ENCODE measurements at places on chromosomes 5 and 9.
A peak's percentile ranks its signal among the peaks of the same experiment; 100 is the strongest.

- DNase-seq: no peak
These were observed 53.7 kb upstream of the DPYSL3 start for GRCh38 chr5:147563466-147564123.

DNA sequence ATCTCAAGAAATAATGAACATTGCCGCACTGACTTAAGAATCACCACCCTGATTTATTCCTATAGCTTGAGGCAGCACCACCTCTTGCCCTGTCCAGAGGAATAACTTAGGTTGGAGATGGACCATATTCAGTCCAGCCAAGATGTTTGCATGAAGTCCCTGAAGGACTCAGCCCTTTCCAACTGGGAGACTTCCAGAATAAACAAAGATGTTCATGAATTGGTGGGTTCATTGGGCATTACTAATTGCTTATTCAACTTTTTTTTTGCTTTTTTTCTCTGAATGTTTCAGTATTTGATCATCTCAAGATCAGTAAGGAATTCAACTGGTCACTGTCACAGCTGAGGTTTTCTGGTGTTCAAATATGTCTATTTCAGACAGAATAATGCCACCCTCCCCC is 470.6 kb downstream of the CCDC171 start:
- DNase-seq: no peak

- DNase-seq: no peak
These were observed 46.6 kb downstream of the BNC2 start for GRCh38 chr9:16823906-16824305.

DNA sequence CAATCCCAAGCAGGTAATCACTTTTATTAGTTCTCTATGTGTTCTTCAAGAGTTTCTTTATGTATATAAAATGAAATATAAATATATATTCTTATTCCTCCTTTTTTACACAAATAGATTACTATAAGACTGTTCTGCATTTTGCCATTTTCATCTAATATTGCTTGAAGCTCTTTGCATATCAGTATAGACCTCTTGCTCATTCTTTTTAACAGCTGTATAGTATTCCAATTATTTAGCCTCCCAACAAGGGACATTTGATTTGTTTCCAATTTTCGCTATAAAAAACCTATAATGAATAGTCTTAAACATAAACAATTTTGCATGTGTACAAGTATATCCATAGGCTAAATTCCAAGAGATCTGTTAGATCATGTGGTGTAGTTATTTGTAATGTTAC is 25.2 kb downstream of the CETN3 start:
- no peak for DNase-seq

- DNase-seq: no peak
These were observed 59.7 kb upstream of the GARNL3 start for GRCh38 chr9:127204771-127205470.

- no peak for DNase-seq
These were observed 45.5 kb upstream of the HSPA9 start for GRCh38 chr5:138620663-138621224.

DNA sequence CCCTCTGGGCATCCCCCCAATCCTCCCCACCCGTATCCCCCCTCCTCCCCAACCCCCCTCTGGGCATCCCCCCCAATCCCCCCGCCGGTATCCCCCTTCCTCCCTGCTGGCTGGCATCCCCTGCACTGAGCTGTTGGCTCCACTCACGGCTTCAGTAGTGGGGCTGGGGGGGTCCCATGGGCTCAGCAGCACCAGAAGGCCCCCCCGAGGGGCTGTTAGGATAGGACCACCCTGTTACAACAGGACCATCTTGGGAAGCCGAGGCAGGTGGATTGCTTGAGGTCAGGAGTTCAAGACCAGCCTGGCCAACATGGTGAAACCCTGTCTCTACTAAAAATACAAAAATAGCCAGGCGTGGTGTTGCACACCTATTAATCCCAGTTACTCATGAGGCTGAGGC is 42.4 kb downstream of the EXD3 start:
- DNase-seq: no peak

GRCh38 chr9:125329978-125330377 is 68.4 kb downstream of the GAPVD1 start:
- no peak for DNase-seq

GRCh38 chr5:91211997-91212713 is 171.0 kb downstream of the ARRDC3 start:
- no peak for DNase-seq

DNA sequence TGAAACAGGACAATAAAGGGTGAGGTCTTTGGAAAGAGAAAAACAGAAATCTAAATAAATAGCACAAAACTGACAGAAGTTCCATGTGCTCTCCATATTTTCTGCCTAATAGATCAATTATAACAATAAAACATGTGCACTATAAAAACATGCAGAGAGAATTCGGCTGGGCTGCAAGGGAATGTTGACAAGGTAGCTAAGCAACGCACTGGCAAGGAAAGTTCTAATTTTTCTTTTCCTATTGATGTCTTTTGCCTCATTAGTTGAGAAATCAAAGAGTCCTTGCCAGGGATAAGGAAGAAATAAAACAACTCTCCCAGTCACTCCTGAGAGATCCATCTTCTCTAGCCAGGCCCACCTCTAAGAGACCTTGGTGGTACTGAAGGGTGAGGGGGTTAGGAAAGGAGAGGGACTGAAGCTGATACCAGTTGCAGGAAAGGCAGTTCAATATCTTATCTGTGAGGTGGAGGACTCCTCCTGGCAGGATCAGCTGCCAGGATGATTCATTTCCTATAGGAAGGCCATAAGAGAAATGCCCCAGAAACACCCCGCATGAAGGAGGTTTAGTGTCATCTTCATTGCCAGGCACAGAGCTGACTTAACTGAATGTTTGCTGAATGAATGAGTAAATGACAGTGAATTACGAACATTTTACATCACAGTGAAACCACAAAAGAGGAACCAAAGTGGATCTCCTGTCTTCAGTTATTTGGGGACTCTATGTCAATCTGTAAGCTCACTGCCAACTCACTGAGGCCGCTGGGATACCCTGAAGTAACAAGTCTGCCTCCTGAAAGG is 63.7 kb upstream of the IFNK start:
- no peak for DNase-seq

GRCh38 chr9:87760529-87760928 is 34.6 kb downstream of the CTSL start:
- DNase-seq: no peak

GRCh38 chr5:171311322-171312077 is 2.5 kb downstream of the TLX3 start:
- DNase-seq: no peak

DNA sequence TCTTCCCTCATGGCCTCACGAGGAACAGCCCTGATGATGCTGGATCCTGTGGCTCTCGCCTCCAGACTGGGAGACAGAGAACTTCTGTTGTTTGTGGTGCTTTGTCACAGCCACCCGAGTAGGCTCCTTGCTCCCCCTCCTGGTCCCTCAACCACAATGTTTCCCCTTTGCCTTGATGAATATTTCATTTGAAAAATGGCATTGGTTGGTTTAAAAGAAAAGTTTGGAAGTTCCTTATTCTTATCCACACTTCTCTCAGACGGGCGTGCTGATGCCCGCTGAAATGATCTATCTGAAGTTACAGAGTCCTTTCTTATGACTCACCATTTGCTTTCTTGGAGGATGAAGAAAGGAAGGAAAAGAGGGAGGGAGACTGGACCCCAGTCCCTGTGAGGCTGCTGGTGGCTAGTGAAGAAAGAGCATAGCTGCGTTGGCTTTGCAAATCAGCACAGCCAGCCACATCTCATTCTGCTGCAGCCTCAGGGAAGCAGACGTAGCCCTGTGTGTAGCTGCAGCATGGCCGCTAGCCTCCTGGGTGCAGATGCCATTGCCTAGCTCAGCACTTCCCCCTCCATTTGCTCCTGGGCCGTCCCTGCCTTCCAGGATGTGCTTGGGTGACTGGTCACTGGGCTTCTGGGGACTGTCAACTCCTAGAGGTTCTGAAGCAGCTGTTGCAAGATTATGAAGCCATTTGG is 185.9 kb downstream of the ERCC6L2 start:
- DNase-seq: no peak

- no peak for DNase-seq
These were observed 8.4 kb downstream of the PTCH1 start for GRCh38 chr9:95508242-95508967.

DNA sequence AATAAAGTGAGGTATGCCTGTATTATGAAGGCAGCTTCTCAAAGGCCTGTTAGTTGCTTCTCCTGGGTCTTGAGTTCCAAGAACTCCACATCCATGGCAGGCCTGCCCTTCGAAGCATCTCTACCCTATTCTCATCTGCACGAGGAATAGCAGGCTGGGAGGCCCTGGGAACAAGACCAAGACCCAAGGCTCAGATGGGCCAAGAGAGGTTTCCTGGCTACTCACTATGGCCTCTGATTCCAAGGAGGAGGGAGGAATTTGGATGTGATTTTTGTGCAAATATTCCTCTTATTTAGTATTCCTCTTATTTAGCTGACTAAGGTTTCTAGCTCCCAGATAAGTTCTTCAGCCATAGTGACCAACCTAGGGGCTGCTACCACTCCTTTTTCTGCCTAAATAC is 151.3 kb downstream of the SAXO1 start:
- DNase-seq: no peak

DNA sequence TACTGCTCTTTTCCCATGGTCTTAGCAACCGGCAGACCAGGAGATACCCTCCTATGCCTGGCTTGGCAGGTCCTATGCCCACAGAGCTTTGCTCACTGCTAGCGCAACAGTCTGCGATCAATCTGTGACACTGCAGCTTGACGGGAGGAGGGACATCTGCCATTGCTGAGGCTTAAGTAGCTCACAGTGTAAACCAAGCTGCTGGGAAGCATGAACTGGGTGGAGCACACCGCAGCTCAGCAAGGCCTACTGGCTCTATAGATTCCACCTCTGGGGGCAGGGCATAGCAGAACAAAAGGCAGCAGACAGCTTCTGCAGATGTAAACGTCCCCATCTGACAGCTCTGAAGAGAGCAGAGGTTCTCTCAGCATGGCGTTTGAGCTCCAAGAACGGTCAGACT is 40.4 kb downstream of the MCTP1 start:
- DNase-seq: no peak

DNA sequence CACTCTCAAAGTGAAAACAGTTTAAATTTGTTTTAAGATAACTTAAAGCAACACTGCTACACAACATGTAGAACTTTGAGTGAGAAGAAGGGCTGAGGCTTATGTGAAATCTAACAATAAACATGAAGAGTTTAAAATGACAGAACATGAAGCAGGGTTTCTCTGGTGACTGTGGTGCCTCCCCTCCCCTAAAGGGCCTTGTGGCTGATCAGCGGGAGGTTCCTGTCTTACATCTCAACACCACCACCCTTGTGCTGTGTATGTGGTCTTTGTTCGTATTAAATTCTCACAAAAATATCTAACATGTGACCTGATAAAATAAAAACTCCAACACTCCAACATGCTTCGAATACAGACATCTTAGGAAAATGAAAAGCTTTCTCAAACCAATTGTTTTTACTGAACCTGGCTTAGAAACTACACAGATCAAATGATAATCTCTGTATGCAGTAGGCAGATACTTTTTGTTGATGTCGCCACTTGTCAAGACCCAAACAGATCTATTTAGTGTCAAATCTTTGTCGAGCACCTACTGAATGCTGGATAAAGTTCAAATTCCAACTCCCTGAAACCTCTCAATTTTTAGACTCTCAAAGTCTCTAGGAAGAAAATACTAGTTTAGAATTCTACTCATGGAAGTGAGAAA is 9.9 kb upstream of the IQGAP2 start:
- DNase-seq: no peak

- DNase-seq: no peak
These were observed 837.0 kb downstream of the DNAH5 start for GRCh38 chr5:13107537-13107936.

GRCh38 chr5:176822041-176822792 is 11.9 kb downstream of the UNC5A start:
- DNase-seq: no peak

- DNase-seq: no peak
These were observed 1.0 kb upstream of the RAPGEF1 start for GRCh38 chr9:131740898-131741297.

- DNase-seq: no peak
These were observed 35.8 kb downstream of the PPARGC1B start for GRCh38 chr5:149765932-149766331.

DNA sequence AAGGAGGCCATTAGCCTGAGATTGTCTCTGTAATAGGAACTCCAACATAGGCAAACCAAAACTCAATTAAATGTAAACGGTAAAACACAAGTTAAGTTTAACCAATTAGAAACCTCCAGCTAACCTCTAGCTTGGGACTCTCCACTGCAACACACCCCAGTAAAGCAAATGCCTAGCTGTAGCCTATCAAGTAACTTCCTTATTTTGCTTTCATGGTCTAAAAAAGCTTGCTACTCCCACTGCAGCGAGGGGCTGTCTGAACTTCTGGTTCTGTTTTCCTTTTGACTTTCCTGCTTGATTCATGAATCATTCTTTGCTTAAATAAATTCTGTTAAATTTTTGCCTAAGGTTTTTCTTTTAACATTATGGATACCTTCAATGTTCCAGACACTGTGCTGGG is 24.4 kb upstream of the C5orf46 start:
- DNase-seq: no peak

- DNase-seq: no peak
These were observed 202.8 kb downstream of the SPOCK1 start for GRCh38 chr5:137296213-137296781.

- DNase-seq: peak; percentile 58
These were observed 76.8 kb downstream of the STK10 start for GRCh38 chr5:172110921-172111851.

- peak; percentile 75 for DNase-seq
These were observed 113.7 kb downstream of the TRPM6 start for GRCh38 chr9:74773886-74774479.

- no peak for DNase-seq
These were observed 246.1 kb upstream of the MEF2C start for GRCh38 chr5:89128906-89129625.

GRCh38 chr5:145362266-145362665 is 472.9 kb downstream of the PRELID2 start:
- DNase-seq: no peak

DNA sequence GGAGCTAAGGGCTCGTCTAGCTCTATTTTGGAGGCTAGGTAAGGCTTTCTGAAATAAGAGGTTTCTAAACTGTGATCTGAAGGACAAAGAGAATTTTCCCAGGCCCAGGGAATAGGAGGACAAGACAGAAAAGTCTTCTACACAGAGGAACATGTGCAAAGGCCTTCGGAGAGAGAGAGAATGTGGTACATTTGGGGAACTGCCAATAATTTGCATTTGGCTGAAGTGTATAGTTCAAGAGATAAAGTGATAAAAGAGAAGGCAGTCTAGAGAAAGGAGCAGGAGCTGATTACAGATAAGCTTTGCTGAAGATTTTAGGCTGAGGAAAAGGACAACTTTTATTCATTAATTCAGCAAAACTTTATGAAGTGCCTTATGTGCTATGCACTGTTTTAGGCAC is 214.4 kb upstream of the ELL2 start:
- no peak for DNase-seq

DNA sequence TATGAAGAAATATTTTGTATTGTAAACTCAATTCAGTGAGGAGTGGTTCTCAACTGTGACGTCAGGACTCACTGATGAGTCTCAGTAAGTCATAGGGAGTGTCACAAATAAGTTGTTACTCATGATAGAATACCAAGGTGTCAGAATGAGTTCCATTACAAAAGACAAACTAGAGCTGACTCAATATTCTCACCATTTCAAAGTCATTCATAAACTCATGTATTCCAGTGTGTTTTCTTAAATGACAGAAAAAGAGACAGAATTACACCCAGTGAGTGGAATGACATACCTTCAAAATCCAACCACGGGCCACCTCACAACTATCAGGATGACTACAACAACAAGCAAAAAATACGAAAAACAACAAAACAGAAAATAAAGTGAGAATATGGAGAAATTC is 321.5 kb downstream of the ENC1 start:
- DNase-seq: no peak

GRCh38 chr9:38707885-38708637 is 11.9 kb downstream of the FAM240B start:
- DNase-seq: no peak

Data from liver (tissue), 10 donors.